ENCODE measurements at places on chromosomes 5 and 9. TPM values are rescaled to one million over a fixed set of nuclear protein-coding genes. Genes with fewer than 3 reads are reported as not detected.

DNA sequence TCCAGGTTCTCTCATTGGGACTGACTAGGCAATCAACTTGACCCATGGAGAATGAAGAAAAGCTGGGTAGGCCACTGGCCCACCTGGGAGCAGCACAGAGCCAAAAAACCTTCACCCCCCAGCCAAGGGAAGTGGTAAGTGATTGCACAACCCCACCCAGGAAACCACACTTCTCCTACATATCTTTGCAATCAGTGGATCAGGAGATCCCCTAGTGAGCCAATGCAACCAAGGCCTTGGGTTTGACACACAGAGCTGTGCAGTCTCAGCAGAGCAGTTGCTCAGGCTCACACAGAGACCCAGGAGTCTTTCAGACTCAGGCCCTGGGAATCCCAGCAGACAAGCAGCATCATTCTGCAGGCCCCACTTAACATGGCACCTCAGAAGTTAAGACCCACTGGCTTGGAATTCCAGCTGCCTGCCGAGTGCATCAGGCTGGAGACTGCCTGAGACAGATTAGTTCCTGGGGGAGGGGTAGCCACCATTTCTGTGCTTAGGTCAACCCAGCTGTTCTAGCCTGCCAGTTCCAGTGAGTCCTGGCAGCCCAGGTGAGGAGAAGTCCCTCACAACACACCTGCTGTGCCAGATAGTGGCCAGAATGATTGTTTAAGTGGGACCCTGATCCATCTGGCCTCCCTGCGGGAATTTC, 136.4 kb downstream of the SAXO1 start:
- H3K4me1 ChIP-seq: peaks cover 7% of the 10 kb centered on the region
- no peaks in the 10 kb centered on the region for H3K36me3 ChIP-seq
- H3K27me3 ChIP-seq: no peaks in the 10 kb centered on the region
- no peak overlapping the region for H3K27ac ChIP-seq

GRCh38 chr5:129658801-129659200, 89.1 kb upstream of the MINAR2 start:
- no peak for DNase-seq
- no peak overlapping the region for H3K27ac ChIP-seq
- H3K4me3 ChIP-seq: no peak overlapping the region

DNA sequence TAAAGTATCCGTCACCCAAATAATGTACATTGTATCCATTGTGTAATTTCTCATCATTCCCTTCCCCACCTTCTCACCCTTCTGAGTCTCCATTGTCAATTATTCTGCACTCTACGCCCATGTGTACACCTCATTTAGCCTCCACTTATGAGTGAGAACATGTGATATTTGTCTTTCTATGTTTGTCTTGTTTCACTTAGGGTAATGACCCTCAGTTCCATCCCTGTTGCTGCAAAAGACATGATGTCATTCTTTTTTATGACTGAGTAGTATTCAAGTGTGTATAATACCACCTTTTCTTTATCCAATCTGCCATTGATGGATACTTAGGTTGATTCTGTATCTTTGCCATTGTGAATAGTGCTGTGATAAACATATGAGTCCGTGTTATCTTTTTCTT, 4.9 kb upstream of the SPATA31C2 start:
- H3K4me3 ChIP-seq: no peak overlapping the region
- no peak overlapping the region for H3K27ac ChIP-seq
- H3K36me3 ChIP-seq: no peaks in the 10 kb centered on the region

DNA sequence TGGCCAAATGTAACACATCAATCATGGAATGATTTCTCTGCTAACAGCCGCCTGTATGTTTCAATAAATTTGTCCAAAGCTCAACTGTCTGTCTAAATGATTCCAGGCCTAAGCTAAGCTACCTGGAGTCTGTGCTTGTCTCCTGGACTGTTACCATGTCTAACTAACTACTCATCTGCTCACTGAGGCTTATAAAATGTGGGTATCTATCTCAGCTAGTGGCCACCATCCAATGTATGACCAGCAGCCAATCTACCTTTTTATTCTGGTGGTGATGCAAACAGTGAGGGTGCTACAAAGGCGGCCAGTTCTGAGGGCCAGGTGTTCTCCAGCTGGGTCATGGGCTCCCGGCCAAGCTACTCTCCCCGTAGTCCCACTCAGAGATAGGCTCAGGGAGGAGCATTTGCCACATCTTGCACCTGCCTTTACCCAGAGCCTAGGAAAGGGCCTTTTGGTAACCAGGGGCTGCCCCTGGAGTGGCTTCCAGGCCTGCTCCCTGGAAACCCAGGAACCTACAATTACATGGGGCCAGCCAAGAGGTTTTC, 59.1 kb downstream of the PFDN1 start:
- no peak overlapping the region for H3K4me3 ChIP-seq
- no peaks in the 10 kb centered on the region for H3K27me3 ChIP-seq
- H3K36me3 ChIP-seq: peaks cover 7% of the 10 kb centered on the region
- no peak for DNase-seq
- H3K27ac ChIP-seq: no peak overlapping the region

IFNA2 gene
- total RNA-seq: not detected
